Umbilical cord (tissue), 2 donors: ENCODE measurements at places on chromosomes 7 and 10.

DNA sequence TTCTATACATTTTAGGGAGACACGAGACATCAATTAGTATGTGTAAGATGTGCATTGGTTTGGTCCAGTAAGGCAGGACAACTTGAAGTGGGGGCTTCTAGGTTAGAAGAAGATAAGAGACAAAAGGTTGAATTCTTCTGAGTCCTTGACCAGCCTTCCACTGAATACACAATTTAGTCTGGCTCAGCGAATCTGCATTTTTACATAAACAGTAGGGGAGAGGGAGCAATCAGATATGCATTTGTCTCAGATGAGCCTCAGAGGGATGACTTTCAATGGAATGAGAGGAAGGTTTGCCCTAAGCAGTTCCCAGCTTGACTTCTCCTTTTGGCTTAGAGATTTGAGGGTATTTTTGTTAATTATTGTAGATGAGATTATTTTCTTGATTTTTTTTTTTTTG, 20.0 kb upstream of the C10orf90 start:
- DNase-seq: no peak

DNA sequence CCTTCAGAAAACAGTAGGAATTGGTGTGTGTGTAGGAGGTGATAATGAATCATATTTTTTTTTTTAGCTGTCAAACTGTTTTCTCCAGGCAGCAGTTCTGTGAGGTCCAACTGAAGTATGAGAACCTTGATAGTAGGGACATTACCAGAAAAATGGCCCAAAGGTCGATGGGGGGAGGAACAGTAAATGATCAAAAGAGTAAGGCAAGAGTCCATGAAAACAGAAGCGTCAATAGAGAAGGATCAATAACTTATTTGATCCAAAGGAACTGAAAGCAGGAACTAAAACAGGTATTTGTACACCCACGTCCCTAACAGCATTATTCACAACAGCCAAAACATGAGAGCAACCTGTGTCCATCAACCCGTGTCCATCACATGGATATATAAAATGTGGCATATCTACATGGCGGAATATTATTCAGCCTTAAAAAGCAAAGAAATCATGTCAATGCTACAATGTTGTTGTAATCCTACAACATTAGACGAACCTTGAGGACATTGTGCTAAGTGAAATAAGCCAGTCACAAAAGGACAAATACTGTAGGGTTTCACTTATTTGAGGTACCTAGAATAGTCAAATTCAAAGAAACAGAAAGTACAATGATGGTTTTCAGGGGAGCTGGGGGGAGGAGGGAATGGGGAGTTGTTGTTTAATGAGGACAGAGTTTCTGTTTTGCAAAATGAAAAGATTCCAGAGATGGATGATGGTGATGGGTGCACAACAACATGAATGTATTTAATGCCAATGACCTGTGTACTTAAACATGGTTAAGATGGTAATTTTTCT, 214.0 kb upstream of the KLF14 start:
- DNase-seq: no peak

GRCh38 chr10:48306870-48307710, 613 bp downstream of the MAPK8 start:
- DNase-seq: peak; percentile 64

GRCh38 chr10:75201793-75202307, 8.7 kb upstream of the VDAC2 start:
- DNase-seq: no peak

DNA sequence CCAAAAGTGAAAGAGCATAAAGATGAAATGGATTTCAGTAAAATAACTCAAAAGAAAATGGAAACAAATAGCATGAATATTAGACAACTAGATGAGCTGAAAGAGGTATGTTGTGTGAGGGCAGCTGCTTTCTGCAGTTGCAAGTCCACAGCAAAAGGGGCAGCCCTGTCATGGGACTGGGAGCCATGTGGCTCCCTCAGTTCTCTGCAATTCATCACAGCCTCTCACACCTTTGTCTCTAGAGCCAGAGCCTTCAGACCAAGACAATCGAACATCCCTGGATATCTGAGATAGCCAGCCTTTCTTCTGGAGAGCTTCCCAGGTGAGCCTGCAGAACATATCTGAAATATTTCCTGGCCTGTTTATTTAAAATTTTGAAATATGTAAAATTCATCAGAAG, 538.7 kb downstream of the REEP3 start:
- DNase-seq: no peak

- peak; percentile 34 for DNase-seq
Measured at GRCh38 chr7:111931016-111931517, 275.1 kb downstream of the DOCK4 start.

DNA sequence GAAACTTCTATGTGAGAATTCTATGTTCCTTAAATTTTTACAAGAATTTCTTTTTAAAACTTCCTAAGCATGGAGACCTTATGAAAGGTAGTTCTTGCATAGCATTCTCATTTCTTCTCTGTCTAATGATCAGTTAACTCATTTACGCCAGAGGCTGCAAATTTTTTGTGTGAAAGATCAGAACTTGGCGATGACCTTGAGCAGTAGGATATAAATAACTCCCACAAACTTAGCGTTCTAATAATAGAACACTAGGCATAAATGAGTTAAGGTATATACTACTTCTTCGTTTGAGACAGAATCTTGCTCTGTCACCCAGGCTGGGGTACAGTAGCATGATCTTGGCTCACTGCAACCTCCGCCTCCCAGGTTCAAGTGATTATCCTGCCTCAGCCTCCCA, 13.7 kb downstream of the PILRA start:
- DNase-seq: no peak

GRCh38 chr7:70703785-70704184, 428.2 kb upstream of the GALNT17 start:
- DNase-seq: no peak

- DNase-seq: no peak
Measured at GRCh38 chr7:41114131-41114530, 588.8 kb downstream of the INHBA start.

- peak; percentile 13 for DNase-seq
Measured at GRCh38 chr7:29032146-29032545, 74.0 kb upstream of the TRIL start.

- DNase-seq: no peak
Measured at GRCh38 chr10:95237376-95238170, 43.5 kb downstream of the ACSM6 start.

DNA sequence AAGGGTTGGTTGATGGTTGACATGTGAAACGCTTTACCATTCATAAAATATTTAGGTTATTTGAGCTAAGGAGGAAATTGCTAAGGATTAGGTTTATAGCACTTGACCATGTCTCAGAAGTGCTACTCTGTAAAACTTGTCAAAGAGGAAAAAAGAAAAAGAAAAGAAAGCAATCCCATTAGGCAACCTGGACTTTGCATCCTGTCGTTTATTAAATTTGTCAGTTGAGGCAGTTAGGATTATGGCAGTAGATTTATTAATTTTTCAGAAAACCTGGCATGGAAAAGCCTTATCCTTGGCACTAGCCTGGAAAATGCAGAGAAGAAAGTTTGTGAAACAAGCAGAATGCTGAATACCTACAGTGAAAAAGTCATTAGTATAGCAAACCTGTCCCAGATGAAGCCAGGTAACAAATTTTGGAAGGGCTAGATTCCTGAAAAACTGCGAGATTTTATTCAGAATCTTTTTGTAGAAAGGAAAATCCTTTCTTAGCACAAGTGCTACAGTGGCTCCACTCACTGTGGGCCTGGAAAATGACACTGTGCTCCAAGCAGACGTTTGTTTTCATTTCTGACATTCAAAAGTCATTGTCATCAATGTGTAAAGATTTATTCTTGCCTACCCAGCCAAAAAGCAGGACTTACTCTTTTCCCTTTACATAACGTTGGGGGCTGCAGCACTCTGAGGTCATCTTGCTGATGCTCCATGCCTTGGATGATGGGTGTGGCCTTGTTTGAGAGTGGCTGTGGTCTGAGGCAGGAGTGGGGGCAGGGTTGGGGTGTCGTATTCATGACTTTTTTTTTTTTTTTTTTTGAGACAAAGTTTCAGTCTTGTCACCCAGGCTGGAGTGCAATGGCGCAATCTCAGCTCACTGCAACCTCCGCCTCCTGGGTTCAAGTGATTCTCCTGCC, 664.9 kb downstream of the SUGCT start:
- DNase-seq: no peak

DNA sequence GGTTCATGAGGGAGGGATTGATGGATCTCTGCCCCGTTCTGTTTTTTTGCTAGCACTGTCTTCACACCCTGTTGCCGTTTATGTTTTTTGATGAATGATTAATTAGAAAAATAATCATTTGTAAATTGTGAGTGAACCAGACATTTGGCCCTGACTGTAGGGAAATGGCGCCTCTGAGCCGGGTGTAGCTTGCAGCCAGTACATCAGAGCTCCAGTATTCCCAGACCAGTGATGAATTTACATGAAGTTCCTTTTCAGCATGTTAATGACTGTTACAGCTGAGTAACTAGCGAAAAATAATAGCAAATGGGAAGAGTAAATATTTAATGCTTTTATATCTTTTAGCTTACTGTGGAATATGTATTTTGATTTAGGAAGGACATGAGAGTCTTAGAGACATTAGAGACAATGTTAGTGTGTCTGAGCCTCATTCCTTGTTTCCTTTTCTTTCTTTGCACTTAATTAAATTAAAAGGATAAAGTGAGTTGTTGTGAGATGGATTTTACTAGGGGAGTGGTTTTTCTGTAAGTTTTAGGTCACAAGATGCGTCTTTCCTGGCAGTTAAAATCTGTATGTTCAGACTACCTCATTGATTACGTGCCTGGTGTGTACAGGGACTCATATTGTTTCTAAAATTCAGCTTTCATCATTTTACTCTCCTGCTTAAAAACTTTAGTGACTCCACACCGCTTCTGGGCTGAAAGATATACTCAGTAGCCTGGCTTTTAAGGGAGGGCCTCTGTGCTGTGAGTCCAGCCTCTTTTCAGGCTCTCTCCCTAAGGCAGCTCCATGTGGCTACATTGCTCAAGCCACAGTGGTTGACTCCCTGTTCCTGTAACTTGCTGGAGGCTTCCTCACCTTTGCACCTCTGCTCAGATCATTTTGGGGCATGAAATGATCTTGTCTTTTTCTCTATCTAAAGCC, 86.4 kb downstream of the AUTS2 start:
- no peak for DNase-seq

DNA sequence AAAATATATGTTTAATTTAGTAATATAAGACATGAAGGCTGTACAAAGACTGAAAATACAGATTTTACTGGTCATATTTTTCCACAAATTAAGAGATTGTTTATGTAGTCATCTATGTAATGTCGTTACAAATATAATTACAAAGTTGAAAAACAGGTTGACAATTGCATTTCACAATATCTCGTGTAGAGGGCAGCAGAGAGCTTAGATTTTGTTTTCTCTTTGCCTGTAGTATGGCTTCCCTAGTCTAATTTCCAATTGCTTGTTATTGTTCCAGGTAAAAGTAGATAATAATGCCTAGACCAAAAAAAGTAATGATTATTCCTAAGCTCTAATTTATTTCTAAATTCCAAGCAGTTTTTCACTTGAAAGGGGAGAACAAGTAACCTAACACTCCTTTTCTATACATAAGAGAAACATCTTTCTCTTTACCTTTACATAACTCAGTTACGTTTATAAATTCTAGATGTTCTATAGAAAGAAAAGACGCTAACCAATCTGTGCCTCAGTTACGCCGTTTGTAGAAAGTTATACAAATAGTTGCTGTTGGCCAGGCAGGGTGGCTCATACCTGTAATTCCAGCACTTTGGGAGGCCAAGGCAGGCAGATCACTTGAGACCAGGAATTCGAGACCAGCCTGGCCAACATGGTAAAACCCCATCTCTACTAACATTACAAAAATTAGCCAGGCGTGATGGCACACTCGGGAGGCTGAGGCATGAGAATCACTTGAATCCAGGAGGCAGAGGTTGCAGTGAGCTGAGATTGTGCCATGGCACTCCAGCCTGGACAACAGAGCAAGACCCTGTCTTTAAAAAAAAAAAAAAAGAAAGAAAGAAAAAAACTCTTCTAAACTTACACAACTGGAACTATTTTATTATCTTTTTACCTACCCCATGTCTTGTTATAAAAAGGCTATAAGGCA, 30.0 kb downstream of the NET1 start:
- DNase-seq: peak; percentile 59

- DNase-seq: no peak
Measured at GRCh38 chr7:18384491-18385143, 110.9 kb upstream of the HDAC9 start.

DNA sequence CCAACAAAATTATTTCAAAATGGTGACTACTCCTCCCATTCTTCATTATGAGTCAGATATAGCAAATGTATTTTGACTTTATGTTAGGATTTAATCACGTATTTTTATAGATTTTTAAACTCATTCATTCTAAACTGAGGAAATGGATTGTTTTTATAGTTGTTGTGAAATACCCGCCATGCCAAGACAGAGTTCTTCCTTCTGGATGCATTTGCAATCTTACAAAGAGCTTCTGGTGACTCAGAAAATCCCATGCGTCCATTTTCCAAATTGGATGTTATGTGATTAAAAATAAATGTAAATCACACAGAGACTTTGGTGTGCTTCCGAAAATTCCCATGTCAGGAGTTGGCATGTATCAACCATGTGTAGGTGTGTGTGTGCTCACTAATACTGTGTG, 179.3 kb downstream of the TRIL start:
- no peak for DNase-seq

- no peak for DNase-seq
Measured at GRCh38 chr10:133275684-133276092, 980 bp downstream of the ADAM8 start.

DNA sequence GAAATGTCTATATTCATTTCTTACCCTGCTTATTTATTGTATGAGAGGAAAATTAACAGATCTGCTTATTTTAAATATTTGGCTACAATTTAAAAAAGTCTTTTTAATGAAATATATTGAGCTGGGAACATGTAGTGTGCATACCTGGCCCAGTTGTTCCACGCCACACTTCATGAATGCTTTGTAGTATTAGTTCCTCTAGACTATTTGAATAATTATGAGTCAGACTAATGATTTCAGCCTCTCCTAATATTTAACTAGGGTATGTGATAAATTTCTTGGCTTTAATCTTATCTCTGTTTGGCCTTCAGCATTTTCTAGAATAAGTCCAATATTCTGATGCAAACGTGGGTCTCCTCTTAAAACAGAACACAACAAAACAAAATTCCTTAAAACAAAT, 226.6 kb downstream of the CREB5 start:
- no peak for DNase-seq

- no peak for DNase-seq
Measured at GRCh38 chr7:101767544-101767943, 49.9 kb upstream of the CUX1 start.

- no peak for DNase-seq
Measured at GRCh38 chr7:130521258-130521951, 29.5 kb downstream of the MEST start.

DNA sequence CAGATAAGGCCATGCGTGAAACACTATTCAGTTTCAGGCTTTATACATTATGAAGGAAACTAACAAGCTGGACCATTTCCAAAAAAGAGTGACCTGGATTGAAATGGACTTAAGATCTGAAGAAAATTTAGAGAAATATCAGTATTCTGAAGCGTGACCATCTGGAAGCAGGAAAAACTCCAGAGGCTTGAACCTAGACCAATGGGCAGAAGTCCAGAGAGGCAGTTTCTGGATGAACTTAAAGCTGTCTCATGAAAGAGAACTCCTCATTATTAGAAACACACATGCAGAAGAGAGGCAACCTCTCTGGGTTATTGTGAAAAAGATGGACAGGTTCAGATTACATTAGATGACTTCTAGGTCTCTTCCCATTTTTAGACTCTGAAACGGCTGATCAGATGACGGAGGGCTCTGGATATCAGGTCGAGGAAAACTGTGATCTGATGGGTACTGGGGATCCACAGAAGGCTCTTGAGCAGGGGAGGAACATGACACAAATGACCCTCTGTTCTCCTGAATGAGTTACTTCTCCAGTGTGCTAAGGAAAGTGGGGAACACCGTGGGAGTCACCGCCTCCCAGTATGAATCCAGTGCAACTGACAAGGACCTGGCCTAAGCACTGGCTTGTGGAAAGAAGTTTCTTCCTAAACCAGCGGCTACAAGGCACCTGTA, 116.5 kb downstream of the SPDYE5 start:
- peak; percentile 69 for DNase-seq
